ENCODE measurements at places on chromosomes 13 and 19.

GRCh38 chr19:31125071-31125470, 224.2 kb downstream of the TSHZ3 start:
- DNase-seq: no peak

DNA sequence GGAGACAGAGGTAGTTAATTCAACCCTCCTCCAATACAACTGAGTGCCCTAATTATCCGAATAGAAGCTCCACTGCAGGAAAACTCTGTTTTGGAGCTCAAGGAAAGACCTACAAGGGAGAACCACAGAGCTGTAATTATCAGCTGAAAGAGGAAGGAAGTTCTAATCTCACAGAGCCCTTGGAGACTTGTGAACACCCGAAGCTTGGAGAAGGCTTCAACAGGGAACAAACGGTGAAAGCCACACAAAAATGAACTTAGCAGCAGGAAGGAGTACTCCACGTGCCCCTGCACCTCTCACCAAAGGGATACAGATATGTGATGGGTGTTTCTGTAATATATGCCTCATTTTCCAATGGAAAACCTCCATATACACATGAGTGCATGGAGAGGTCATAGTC, 61.1 kb downstream of the IRS2 start:
- DNase-seq: no peak

DNA sequence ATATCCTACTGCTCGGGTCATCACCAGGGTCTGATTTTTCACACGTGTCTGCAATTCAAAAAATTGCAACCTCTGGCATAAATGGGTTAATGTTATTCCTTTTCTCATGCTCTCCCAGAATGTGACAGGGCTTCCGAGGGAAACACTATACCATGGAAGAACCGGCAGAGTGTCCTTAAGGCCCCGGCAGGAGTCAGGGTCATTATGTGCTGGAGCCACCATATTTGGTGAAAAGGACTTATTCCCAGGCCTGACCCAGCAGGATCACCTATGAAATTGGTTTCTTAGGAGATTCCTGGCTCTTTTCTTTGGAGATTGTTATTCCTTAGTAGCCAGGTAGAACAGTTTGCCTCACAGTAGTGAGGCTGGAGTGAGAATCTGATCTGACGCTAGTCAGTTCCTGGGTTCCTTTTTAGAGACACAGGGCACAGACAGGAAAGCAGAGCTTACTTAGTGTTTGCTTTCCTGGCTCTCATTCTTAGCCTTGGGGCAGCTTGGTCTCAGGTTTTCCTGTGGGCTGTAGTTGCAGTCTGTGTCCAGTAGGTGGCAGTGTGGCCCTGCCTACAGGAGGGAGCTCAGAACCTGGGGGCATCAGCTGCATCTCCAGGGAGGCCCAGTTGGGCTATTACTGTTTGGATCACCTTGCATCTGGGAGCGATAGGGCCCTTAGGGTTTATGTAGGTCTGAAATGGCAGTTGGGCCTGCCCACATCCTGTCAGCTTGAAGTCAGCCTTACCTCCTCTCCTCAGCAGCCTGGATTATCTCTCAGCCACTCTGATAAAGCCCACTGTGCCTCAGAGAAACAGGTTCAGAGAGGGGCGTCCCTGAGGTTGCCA, 12.4 kb downstream of the SNRNP70 start:
- peak; percentile 42 for DNase-seq

DNA sequence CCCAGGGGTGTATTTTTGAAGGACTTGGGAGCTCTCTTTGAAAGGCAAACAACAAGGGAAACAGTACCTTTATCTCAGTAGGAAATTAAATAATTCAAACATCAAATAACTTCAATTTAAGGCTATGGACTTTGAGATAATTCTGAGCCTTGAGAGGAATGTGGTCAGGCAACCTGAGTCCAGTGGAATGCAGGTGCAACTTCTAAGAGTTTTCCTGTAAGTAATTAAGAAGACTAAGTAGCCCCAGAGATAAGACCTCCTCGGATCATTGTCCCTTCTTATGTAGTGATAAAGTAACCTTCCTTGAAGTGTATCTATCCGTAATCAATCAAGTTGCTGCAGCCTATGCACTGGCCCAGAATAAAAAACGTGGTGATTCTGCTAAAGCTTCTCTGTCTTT, 29.2 kb downstream of the ZNF701 start:
- no peak for DNase-seq

- DNase-seq: no peak
Measured at GRCh38 chr13:112838038-112838841, 130.8 kb upstream of the MCF2L start.

DNA sequence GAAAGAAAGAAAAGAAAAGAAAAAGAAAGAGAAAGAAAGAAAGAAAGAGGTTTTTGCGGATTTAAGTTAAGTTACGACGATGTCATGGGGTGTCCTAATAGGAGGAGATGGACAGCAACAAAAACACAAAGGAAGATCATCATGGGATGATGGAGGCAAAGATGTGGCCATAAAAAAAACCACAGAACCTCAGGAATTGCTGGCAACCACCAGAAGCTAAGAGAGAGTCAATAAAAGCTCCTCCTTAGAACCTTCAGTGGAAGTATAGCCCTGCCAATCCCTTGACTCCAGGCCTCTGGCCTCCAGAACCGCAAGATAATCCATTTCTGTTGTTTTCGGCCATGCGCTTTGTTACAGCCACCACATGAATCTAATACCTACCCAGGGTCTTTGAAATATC, 11.5 kb downstream of the PLEKHA4 start:
- DNase-seq: no peak

- DNase-seq: no peak
Measured at GRCh38 chr19:29119590-29119989, 93.4 kb downstream of the UQCRFS1 start.

DNA sequence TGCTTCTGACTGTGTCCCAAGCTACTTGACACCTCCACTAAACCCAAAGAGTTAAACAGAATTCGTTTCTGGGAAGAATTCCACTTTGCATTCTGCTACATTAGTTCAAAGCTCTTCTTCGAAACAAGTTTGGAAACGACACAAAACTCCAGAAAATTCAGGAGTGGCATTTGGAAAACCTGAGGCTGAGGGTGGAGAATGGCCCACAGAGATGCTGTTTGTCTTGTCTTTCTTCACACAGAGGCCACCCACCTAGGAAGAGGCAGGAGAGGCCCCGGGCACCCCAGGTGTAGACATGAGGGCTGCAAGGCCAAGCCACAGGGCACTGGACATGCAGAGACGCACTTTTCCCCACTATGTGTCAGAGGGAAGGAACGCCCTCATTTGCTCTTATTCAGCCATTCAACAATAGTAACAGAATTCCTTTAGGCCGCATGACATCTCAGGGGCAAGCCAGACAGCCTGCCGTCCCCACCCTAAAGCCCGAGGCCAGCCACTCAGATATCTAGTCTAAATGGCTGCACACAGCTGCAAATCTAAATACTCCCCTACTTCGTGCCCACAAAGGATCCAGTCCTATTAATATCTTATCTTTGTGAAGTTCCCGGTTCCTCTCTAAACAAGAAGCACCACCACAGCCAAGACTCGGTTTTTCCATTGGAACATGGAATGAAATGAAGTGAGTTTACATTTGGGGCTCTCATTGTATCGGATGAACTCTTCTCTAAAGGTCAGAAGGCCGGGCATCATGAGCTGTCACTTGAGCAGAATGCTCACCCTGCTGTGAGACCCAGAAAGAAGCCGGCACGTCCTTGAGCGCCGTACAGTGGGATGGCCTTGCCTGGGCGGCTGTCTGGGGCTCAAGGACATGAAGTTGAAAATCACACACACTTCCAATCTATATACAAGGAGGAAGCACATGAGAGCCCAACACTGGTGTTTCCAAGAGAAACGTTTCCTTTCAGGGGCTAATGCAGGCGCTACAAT, 19.8 kb downstream of the COL4A1 start:
- DNase-seq: no peak

DNA sequence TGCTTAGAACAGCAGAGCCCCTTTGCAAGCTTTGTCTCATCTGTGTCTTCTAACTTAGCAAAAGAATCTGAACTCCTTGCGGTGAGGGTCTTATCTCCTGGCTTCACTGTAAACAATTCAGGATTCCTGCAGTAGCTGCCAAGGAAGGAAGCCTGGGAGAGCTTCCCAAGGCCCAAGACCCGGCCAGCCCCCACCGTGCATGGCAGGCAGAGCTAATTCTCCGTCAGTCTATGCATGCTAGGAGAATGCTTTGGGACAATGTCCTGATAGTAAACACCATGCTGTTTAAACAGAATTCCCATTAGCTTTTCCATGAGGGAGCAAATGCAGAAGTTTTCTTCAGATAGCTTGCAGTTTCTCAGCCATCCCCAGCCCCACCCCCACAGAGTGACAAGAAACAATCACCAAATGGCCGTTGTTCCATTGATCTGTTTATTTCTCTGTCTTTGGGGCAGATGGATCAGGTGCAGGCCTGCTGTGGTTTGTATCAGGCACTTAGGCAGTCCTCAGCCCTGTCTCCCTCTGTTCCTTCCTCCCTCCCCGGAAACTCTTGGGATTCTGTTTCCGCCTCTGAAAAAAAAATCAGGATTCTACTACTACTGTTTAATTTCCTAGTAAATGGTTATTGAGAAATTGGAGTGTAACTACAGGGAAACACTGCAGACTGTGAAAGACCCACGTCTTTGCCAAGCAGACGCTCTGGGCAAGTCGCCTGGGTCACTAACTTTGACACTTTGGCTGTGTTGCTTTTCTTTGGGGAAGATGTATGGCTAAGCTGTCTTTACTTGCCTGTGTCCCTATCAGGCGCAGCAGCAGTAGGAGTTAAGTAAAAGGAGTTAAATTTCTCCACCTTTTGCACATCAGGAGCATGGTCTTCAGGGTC, 40.7 kb upstream of the SPATA13 start:
- DNase-seq: no peak

DNA sequence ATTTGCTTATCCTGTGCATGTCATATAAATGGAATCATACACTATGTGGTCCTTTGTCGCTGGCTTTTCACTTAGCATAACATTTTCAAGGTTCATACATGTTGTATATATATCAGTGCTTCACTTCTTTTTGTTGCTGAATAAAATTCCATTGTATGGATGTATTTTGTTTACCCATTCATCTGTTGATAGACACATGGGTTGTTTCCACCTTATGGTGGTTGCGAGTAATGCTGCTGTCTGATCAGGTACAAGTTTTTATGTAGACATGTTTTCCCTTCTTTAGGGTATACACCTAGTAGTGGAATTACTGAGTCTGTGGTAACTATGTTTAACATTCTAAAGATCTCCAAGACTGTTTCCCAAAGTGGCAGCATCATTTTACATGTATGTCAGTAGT, 102.5 kb downstream of the RNF17 start:
- DNase-seq: no peak

- DNase-seq: no peak
Measured at GRCh38 chr19:28694812-28695211, 518.1 kb downstream of the UQCRFS1 start.

GRCh38 chr13:71862459-71862943, 4.5 kb downstream of the DACH1 start:
- no peak for DNase-seq

GRCh38 chr13:107847406-107847805, 367.9 kb downstream of the LIG4 start:
- no peak for DNase-seq

- DNase-seq: no peak
Measured at GRCh38 chr13:37736045-37736444, 133.5 kb downstream of the TRPC4 start.
